ENCODE measurements at places on chromosomes 5 and 9.

- DNase-seq = no peak
These were observed 16.9 kb upstream of the UBAP2 start for GRCh38 chr9:34065541-34065940.

GRCh38 chr9:90960941-90961340 lies 159.3 kb downstream of the SYK start:
- peak; percentile 22 for DNase-seq

GRCh38 chr5:176529116-176529740 lies 8.0 kb downstream of the RNF44 start:
- no peak for DNase-seq

DNA sequence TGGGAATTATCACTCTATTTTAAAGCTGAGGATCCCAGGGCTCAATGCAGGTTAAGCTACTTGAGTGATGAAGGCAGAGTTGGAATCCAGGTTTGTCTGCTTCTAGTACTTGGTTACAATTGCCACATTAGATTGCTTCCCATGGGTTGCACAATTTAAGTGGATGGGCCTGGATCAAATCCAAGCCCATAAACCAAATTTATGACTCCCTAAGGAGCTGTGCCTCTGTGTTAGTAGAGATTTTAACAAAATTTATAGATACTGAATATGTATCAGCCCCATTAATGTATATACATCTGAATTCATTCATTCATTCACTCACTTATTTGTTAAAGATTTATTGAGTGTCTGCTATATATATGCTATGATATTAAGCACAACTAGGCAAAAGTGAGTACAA lies 332.3 kb upstream of the KLF9 start:
- DNase-seq = no peak

GRCh38 chr5:53924392-53924791 lies 364.0 kb downstream of the NDUFS4 start:
- peak; percentile 14 for DNase-seq

DNA sequence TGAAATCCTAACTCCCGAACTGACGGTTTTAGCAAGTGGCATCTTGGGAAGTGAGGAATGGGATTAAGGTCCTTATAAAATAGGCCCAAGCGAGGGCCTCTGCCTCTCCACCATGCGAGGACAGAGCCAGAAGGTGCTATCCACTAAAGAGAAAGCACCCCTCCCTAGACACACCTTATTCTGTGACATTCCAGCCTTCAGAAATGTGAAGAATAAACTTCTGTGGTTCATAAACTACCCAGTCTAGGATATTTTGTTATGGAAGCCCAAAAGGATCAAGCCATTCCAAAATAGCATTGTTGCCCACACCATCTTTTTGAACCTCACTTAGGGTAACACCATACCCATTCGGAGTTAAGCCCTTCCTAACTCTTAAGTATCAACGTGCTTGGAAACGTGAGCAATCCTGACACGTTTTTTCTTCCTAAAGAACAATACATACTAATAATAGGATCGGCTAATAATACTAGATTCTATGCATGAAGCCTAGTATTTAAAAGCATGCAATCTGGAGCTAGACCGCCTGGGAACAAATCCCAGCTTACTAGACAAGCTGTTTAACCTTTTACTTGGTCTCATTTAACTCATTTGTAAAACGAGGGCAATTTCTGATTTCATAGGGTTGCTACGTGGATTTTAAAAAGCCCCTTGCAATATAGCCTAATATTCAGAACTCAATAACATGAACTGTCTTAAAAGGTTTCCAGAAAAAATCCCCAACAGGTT lies 1.1 kb upstream of the SMC2 start:
- no peak for DNase-seq

- DNase-seq = no peak
These were observed 863.4 kb downstream of the DNAH5 start for GRCh38 chr5:13081116-13081515.

DNA sequence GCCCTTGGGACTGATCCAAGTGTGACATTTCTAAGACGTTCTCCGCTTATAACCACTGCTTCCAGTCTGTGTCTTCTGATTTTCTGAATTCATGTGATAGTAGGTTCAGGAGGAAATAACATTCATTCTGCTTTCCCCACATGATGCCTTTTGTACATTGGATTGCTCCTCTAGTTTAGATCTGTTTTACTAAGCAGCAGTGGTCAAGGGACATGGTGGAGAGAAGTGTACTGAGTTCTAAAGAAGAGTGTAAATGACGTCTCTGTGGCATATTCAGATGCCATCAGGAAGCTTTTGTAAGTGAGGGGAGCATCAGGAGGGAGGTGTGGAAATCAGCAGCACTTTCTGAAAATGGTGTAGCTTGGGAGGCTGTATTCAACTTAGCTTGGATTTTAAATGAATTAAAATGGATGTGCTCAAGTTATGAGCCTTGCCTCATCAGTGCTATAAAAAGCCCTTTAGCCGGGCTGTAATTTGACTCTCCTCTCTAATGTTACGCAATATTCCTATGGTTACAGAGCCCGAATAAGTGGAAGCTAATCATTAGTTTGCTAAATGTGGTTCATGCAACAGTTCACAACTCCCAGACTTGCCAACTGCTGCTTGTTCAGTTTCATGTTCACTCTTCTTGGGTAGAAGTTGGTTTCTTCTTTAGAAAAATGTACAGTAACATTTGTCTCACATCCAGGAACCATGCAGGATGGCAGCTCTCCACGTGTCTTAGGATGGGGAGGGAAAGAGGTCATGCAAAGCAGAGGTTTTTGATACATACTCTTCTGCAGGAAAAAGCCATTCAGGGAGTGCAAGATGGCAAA lies 281.3 kb downstream of the ARHGAP26 start:
- peak; percentile 69 for DNase-seq

- DNase-seq = no peak
These were observed 327.8 kb upstream of the PIK3R1 start for GRCh38 chr5:67887748-67888161.

DNA sequence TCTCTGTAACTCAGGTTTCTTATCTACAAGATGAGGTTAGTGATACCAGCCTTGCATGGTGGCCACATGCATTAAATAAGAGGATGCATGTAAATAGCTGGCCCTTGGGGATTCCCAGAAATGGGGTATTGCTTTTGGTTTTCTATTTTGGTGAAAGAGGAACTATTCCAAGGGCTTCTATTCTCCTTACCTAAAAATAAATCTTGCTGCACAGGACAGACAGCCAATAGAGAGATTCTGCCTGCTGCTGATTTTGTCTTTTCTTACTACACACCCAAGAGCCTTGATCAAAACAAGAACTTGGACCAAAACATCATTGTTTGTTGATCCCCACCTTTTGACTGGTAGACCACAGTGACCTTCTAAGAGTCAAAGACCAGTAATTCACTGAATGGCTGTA lies 161.8 kb downstream of the PJA2 start:
- no peak for DNase-seq

DNA sequence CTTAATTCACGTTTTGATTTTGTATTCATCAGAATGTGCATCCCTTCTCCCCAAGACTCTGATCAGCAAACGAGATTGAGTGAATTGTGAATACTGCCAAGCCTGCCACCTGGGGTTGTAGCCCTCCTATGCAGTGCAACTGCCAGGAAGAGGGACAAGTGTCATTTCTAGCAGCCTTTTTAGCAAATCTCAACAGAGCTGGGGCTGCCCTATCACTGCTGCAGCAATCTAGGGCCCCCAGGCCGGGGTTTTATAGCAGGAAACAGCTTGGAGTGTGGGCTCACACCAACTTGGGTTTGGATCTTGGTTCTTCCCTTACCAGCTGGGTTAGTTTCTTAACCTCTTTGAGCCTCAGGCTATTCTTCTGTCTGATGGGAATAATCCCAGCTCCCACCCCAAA lies 4.0 kb downstream of the CSF1R start:
- DNase-seq = no peak

DNA sequence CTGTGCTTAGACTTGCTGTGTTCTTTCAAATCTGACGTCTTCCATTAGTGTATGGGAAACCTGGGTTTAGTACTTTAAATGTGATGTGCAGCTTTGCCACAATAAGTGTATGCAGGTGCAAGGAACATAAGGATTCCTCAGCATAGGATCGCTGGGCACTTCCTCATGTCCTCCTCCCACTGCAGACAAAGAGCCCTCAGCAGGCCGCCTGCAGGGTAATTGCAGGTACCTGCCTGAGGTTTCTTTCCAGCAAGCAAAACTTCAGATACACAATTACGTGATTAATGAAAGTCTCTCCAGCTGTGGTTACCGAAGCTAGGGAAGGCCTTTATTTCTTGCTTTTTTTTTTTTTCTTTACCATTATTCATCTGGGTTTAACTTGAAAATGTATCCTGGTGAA lies 233.1 kb downstream of the RFK start:
- DNase-seq = no peak

GRCh38 chr5:166430491-166431319 lies 1860.7 kb upstream of the WWC1 start:
- no peak for DNase-seq

DNA sequence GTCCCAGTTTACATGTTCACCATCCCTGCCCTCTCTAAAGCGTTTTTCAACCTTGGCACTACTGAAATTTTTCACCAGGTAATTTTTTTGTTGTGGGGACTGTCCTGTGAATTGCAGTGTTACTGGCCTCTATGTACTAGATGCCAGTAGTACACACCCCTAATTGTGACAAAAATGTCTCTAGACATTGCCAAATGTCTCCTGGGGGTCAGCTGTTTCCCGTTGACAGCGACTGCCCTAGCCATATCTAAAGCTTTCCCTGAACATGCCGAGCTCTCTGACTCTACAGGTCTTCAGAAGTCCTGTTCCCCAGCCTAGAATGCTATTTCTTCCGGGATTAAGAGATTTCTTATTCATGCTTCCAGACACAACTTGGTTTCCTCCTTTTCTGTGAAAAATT lies 235.3 kb downstream of the ZSWIM6 start:
- DNase-seq = no peak

- peak; percentile 58 for DNase-seq
These were observed 85.9 kb downstream of the SETX start for GRCh38 chr9:132268725-132269352.

DNA sequence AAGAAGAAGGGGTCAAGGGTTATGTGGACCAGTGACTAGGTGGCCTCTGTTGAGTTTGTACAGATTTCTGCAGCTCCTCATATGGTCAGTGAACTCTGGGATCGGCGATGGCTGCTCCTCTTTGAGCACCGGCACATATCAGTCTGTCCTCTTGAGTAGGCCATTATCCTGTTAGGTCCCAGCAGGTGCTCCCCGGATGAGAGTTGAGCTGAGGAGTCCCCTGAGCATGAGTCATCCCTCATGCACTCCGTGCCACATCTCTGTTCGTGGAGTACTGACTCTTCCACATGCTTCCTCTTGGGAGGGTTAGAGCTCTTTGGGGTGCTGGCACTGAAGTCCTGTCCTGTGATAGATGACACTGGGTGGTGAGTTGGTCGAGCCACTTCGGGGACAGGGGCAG lies 143.7 kb downstream of the PTTG1 start:
- no peak for DNase-seq

- DNase-seq = no peak
These were observed 171.7 kb downstream of the PIK3R1 start for GRCh38 chr5:68387074-68387796.

DNA sequence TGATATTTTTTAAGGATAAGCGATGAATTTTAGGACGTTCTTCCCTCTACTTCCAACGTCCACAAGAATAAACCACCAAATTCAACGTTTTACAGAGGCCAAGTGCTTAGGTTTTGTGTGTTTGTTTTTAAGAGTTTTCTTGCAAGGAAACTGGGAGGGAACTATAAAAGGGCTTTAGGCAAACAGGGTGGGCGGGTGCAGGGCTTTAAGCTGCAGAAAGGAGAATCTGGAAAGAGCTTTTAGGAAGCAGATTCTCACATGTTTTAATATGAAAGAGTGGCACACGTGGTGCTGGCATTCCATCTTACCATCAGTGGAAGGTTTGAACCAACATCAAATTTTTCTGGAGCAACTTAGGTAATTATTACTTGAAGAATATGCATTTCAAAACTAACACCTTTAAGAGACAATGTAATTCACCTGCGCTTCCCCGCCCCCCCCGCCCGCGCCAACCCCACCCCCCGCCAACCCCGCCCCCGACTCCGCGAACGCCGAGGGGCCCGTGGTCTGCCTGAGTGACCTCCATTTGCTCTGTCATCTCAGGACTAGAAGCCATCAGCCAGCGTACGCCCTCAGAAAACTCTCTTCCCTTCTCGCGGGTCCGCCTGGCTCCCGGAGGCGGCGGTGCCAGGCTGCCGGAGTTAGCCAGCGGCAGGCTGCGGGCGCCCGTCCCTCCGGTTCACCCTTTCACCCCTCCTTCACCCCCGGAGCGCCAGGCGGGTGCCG lies 911 bp upstream of the PIK3R1 start:
- DNase-seq = no peak

GRCh38 chr5:133200256-133200655 lies 148.4 kb downstream of the HSPA4 start:
- no peak for DNase-seq

DNA sequence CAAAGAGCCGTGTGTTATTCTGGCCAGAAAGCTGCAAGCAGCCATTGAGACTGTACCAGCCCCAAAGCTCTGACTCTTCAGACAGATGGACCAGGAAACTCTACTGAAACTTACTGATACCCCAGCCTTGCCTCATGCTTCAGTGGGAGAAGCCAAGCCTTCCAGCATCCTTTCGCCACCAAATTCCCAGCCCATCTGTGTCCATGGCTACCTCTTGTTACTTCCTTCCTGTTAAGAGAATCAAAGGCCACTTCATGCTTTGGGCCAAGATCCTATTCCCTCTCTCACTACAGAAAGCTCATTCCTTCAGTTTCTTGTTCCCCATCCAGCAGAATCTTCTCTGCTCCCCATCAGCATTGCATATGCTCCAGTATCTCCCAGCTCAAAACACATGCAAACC lies 46.9 kb upstream of the FREM1 start:
- DNase-seq = no peak

GRCh38 chr5:143860211-143860610 lies 48.2 kb downstream of the HMHB1 start:
- no peak for DNase-seq

DNA sequence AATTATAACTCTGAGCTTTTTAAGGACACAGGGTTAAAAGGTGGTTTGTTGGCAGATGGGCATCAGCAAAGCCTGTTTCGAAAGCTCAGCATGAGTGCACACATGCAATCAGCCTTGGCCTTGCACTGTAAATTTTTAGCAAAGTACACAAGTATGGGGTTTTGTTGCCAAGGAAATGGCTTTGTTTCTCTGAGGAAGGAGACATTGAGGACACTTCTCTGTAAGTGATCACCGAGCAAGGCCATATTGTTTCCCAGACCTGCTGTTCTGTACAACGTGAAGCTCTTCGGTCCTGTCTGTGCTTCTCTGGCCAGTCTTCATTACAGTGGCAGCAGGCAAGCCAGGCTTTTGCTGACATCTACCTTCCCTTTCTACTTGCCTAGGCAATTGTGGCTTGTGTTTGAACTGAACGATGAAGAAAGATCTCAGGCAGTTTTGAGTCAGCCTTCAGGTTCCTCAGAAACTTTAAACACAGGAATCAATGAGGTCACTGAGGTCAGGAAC lies 27.9 kb upstream of the GLRX start:
- DNase-seq = no peak

GRCh38 chr5:100550531-100551051 lies 15.4 kb downstream of the FAM174A start:
- DNase-seq = no peak
